ENCODE measurements at places on chromosomes 1 and 21.
A peak's percentile ranks its signal among the peaks of the same experiment; 100 is the strongest.

- DNase-seq, result no peak
Measured at GRCh38 chr1:173970252-173970651, 51.9 kb downstream of the RC3H1 start.

DNA sequence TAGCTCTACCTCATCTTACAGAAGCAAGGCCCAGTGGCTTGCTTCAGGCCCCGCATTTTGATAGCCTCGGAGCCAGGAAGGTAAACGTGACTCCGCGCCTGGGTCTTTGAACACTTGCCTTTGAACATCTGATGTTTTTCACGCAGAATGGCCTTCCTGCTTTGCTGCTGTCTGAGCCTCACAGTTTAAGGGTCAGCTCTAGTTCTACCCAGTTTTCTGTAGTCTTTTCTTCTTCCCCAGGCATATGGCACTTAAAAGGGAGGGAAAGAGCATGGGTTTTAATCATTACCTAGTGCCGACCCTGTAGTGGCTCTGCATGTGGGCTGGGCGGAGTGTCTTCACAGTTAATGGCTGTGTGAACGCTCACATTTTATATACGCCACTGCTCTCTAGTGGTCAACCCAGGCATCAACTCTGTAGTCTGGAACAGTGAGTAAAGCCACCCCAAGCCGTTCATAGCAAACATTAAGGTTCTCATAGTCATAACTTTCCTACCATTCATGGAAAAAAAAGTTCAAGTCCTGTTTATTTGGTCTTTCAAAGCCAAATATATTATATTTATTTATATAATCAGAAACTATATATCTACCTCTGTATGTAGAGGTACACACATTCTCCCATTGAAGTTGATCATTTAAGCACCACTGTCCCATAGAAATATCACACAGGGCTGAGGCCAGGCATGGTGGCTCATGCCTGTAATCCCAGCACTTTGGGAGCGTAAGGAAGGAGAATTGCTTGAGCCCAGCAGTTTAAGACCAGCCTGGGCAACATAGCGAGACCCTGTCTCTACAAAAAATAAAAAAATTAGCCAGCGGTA is 78.1 kb downstream of the IER5 start:
- DNase-seq, result peak; percentile 78

DNA sequence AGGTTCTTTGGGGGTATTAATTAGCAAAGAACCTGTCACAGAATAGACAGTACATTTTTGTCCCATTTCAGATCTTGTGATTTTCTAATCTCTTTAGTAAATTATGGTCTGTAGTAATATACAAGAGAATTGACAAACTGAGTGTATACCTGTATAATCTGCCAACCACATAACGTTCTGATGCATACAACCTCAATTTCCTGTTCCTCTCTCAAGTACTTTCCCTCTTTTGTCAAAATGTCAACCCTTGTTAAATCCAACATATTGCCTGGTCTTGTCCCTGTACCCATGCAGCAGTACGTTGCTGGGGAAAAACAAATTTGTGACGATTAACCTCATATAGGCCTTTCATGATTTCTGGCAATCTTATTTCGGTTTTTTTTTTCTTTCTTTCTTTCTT is 1.1 kb downstream of the ARV1 start:
- DNase-seq, result no peak

DNA sequence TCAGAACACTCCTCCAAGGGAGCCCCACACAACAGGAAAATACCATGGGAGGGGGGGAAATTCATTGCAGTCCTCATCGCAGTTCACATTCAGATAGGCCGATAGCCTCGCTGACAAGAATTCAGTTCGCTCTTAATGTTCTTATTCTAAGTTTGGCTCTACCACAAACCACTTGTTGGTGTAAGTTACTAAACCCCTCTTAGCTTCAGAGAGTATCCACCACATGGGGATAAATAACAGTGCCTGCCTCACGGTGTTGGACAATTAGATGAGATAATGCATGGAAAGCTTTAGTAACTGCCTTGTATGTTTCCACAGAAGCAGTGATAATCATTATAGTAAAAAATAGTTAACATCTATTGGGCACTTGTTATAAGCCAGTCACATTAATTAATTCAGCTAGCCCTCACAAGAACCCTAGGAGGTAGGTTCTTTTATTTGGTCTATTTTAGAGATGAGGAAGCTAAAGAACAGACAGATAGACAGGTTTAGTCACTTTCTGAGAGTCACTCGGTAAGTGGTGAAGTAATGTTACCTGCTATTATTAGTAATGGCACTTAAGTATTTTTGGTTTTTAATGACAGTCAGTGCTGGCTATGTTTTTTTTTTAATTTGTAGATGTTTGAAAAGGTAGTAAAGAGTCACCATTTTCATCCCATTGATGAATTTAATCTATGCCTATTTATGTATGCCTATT is 10.1 kb downstream of the VAV3 start:
- no peak for DNase-seq

- DNase-seq, result no peak
Measured at GRCh38 chr1:61450872-61451571, 273.9 kb downstream of the TM2D1 start.

GRCh38 chr1:182331387-182331786 is 60.2 kb downstream of the GLUL start:
- no peak for DNase-seq

GRCh38 chr1:228867951-228868730 is 132.9 kb downstream of the RHOU start:
- DNase-seq, result no peak

- no peak for DNase-seq
Measured at GRCh38 chr21:36113647-36114428, 21.0 kb upstream of the CBR3 start.

DNA sequence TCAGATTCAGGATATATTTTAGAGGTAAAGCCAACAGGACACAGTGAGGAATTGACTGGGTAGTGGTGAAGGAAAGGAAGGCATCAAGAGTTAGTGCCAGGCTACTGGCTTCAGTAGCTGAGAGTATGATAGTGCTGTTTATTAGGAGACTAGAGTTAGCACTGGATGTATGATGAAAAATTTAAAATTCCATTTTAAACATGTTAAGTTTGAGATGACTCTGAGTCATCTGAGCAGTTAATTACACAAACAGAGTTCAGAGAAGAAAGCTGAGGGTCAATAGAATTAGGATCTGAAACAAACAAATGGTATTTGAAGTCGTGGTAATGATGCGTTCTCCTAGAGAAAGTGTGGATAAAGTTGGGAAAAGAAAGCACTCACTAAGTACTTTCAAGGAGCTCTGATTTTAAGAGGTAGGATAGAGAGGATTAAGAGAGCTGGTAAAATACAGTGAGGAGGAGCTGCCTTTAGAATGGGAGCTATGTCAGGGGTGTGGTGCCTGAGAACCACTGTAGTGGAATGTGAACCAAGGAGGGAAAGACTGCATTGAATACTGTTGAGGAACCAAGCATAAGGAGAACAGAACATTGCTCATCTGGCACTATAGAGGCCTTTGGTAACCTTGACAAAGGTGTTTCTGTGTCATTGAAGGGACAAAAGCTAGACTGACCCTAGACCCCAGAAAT is 21.7 kb upstream of the SHCBP1L start:
- no peak for DNase-seq

DNA sequence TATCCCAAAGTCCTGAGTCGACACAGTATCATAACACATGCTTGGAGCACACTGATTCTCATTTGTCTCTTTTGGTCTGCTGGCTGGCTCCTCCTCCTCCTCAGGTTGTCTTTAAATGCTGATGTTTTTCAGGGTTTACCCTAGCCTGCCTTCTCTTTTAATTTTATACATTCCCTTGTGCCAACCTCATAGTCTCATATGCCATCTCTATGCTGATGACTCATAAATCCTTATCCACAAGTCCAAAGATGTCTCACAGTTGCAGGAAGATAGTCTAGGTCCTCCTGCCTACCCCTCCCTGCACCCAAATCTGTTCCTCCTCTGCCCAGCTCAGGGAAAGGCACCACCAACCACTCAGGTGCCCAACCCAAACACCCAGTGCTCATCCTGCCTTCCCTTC is 108.3 kb downstream of the SIPA1L2 start:
- no peak for DNase-seq

- DNase-seq, result no peak
Measured at GRCh38 chr1:43614891-43615290, 35.1 kb upstream of the KDM4A start.

- DNase-seq, result no peak
Measured at GRCh38 chr1:168180148-168180524, 1.4 kb downstream of the TIPRL start.

DNA sequence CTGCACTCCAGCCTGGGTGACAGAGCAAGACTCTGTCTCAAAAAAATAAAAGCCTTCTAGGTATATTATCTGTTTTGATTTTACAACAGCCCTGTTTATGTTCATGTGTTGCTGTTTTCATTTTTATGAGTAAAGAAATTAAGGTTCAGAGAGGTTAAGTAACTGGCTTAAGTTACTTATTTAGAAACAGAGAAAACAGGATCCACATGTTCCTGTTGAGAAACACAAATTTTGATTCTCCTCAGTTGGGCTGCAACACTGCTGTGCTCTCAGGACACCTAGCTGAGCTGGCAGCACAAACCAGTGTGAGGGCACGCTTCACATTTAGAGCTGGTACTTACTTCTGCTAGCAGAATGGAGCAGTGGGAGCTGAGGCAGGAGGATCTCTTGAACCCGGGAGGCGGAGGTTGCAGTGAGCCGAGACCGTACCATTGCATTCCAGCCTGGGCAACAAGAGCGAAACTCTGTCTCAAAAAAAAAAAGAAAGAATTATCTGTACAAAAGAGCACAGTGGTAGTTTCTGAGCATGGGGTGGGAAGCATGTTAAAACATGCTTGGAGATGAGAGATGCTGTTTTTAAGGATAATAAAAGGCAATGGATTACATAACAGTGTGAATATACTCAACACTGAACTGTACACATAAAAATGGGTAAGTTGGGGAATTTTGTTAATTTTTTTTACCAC is 2.4 kb downstream of the SPRTN start:
- DNase-seq, result no peak

DNA sequence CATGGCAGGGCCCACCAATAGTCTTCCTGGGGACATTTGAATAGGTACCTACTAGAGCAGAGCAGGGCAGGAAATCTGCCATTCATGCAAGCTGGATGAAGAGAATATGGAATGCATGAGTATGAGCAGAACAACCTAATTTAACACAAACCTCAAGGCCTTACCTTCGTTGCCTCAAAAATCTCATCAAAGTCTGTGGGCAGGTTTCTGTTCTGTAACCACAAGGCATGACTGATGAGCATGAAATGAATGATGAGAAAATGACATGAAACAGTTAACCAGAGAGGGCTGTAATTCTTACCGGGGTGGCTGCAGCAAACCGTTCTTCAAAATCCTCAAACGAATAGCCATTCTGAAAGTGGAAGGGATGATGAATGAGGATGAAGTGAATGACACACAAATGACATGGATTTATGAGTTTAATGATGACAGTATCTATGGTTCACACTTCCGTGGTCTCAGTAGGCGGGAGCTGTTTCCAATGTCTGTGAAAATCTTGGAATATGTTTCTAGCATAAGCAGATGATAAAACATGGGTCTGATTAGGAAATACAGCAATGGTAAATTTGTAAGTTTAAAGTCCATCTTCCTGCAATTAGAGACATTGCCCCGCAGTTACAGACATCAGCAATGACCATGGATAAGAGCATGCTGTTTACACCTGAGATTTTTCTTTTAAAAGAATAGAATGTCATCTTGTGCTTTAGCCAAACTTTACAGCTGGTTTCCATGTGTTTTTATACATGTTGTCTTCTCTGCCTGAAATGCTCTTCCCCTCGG is 67.6 kb upstream of the C8B start:
- DNase-seq, result peak; percentile 19

GRCh38 chr1:245578308-245578707 is 423.5 kb downstream of the KIF26B start:
- DNase-seq, result no peak

DNA sequence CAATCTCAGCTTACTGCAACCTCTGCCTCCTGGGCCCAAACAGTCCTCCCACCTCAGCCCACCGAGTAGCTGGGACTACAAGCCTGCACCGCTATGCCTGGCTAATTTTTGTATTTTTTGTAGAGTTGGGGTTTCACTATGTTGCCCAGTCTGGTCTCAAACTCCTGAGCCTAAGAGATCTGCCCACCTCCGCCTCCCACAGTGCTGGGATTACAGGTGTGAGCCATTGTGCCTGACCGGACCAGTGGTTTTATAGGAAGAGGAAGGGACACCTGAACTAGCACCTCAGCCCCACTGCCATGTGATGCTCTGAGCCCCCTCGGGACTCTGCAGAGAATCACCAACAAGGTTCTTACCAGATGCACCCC is 4.1 kb downstream of the CRYBG2 start:
- no peak for DNase-seq

- no peak for DNase-seq
Measured at GRCh38 chr1:73674945-73675561, 522.9 kb downstream of the LRRIQ3 start.

GRCh38 chr1:91768786-91769725 is 116.9 kb downstream of the TGFBR3 start:
- DNase-seq, result no peak

DNA sequence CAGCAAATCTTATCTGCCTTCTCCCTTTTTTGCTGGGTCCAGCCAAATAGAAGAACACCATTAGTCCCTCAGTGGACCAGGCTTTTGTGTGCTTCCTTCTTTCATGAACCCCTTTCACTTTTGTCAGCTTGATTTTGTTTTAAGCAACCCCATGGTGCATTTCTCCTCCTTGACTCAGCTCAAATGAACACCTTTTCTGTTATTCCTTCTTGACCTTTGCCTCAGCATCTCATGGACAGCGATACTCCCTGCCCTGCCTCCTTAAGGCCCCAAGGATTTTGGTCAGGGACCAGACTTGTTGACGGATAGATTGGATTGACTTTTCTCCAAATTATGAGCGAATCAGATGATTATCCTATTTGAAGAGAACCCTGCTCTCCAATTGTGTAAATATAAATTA is 356.6 kb upstream of the USP24 start:
- DNase-seq, result no peak

- no peak for DNase-seq
Measured at GRCh38 chr1:25540750-25541342, 2.6 kb upstream of the LDLRAP1 start.

DNA sequence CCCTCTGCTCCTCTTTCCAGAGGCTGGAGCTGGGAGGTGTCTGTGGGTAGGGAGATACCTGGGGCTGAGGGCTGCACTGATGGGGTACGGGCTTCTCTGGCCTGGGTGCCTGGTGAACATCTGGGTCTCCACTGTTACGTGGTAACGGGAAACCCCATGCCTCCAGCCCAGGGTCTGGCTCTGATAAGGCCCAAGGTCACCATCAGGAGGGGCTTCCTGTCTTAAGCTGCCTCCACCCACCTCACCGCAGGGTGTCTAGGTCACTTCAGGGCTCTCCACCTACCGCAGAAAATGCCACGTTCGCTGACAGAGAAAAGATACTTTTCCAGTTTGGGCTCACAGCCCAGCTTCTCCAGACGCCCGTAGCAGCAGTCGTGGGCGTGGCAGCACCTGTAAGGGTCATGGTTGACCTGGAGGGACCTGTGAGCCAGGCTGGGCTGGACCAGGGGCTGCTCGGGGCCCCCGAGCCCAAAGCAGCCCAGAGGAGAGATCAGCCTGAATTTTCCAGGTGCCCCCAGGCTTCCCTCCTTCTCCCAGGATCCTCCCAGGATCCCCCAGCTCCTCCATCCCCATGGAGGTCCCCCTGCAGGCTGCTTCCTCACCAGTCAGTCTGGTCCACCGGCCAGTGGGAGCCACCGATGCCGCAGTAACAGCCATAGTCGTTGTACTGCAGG is 1.3 kb downstream of the PLA2G2E start:
- DNase-seq, result no peak

Data from activated T-cell treated with anti-CD3 and anti-CD28 coated beads, Interleukin-2, amount 50 U/mL, for 48 hours (primary cell).